GF-D8 (cell line): ENCODE measurements at places on chromosomes 13 and 19.

DNA sequence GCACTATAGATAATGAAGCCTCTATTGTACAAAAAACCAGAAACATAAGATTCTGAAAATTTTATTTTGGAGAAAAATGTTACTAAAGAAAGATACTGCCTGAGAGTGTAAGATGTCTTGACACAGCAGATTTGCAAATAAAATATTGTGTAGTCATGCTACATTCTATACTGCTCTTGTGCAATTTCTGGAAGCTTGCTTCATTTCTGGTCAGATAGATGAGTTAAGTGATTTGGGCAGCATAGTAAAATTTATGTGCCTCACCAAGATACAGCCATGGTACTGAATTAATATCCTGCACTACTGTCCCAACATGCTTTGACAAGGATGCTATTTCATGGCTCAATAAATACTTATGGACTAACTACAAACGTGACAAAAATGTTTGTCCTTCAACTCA is 55.1 kb upstream of the STARD13 start:
- peak; percentile 77 for DNase-seq

GRCh38 chr13:73596382-73596781 is 537.6 kb downstream of the KLF5 start:
- DNase-seq = no peak

DNA sequence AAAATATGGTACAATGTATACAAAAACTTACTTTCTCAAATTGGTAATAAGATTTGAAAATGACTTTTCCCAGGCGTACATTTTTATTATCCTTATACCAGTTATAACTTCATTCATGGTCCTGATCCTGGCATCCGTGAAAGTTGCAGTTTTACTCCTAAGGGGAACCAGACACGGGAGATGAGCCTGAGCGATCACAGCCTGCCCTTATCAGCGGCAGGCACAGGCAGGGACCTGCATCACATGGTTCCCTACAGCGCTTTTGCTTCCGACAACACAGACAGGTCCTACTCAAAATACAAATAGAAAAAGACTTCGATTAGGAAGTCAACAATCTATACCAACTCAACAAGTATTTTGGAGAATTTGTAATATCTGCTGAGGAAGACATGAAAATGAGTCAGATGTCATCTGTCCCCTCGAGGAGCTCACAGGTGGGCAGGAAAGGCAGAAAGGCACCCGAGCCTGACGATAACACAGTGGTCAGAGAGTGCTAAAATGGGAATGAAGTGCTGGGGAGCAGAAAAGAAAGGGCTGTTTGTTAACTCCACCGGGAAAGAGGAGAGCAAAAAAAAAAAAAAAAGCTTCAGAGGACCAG is 93.4 kb downstream of the ABCC4 start:
- no peak for DNase-seq

DNA sequence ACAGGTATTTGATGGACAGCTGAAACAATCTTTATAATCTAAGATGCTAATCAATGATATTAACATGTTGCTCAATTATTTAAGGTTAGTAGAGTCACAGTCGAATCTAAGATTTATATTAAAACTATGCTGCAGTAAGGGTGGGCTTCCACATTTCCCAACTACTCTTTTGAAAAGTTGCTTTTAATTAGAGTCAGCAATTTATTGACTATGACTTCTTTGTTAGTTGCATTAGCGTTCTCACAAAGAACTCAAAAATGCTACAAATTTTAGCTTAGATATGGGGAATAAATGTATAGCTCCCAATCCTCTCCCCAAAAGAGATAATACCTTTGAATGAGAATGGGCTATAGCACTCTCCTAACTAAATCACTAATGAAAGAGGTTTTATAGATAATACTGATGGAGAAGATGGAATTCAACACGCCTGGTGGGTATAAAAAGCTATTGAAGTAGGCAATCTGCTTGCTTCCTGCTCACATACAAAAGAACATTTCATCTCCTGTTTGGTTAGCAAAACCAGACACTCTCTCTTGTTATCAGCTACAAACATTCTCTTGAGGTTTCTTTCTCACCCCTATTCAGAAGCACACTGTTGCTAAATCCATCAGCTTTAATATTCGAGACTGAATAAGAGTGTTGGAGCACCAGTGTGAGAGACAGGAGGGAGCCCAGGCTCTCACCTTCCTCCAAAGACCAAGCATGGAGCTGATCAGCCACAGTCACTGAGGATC is 2.4 kb upstream of the FLT1 start:
- no peak for DNase-seq

GRCh38 chr13:80239571-80240255 is 101.2 kb downstream of the SPRY2 start:
- DNase-seq = no peak

DNA sequence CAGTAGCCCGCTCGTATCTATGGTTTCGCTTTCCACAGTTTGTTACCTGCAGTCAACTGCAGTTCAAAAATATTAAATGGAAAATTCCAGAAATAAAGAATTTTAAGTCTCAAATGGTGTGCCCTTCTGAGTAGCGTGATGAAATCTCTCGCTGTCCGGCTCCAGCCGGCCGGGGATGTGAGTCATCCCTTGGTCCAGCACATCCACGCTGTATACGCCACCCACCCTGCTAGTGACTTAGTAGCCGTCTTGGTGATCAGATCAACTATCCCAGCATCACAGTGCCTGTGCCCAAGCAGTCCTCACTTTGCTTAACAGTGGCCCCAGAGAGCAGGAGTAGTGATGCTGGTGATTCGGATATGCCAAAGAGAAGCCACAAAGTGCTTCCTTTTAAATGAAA is 40.0 kb downstream of the ZNF331 start:
- DNase-seq = no peak

- DNase-seq = no peak
Measured at GRCh38 chr13:65063753-65064152, 2166.4 kb downstream of the PCDH9 start.

DNA sequence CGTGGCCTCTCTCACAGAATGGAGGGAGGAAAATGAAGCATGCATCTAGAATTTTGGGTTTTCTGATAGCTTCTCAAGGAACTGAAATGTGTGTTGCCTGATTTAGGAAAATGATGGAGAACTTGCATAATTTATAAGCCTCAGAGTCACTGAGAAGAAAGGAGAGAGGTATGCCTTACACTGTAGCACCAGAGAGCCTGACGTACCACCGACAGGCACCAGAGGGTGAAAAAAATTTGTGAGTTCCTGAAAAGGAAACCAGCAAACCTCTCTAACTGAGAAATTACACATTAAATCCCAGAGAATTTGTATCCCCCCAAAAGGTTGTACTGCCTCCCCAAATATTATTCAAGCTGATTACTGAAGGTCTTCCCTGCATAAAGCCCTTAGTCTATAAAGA is 915.3 kb upstream of the SLITRK6 start:
- no peak for DNase-seq

- no peak for DNase-seq
Measured at GRCh38 chr19:14758816-14759215, 19.5 kb downstream of the ADGRE2 start.

GRCh38 chr19:46616631-46617322 is 8.1 kb downstream of the PTGIR start:
- peak; percentile 40 for DNase-seq

GRCh38 chr19:17965370-17966128 is 1.4 kb upstream of the KCNN1 start:
- DNase-seq = no peak

DNA sequence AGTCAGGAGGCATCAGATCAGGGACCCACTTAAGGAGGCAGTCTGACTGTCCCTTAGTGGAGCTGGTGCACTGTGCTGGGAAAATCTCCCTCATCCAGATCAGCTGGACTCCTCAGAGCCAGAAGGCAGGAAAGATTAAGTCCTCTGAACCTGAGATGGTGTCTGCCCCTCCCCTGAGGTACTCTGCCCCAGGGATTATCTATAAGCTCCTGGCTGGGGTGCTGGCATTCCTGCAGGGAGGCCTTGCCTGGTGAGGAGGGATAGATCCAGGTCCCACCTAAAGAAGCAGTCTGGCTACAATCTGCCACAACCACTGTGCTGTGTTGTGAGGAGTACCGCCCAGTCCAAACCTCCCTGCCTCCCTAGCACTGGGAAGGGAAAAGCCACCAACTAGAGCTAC is 81.2 kb downstream of the NHLRC3 start:
- DNase-seq = no peak

DNA sequence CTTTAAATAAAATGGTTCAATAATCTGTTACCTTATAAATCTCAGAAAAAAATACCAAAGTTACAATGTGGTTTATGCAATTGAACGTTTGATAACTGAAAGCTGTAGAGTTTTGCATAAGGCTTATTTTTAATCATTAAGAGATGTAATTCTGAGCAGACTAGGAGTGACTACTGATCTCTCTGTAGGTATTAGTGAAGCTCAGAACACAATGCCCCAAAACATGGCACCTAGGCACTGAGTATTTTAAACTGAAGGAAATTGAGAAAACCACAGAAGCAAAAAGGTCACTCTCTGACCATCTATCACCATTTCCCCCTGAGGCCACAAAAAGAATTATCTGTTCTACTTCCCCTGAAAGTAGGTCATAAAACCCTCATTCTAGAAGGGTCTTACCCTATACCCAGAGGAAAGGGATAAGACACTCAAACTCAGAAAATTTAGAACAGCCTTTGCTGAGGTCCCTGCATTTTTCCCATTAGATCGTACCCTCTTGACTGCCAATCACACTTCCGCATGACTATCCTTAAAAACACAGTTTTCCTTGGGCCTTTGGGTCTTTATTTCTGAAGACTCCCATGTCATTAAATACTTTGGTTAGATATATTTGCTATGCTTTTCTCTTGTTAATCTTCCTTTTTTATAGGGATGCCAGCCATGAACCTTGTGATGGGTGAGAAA is 158.1 kb downstream of the PCDH9 start:
- no peak for DNase-seq

- DNase-seq = no peak
Measured at GRCh38 chr19:18100710-18101109, 3.1 kb downstream of the MAST3 start.

DNA sequence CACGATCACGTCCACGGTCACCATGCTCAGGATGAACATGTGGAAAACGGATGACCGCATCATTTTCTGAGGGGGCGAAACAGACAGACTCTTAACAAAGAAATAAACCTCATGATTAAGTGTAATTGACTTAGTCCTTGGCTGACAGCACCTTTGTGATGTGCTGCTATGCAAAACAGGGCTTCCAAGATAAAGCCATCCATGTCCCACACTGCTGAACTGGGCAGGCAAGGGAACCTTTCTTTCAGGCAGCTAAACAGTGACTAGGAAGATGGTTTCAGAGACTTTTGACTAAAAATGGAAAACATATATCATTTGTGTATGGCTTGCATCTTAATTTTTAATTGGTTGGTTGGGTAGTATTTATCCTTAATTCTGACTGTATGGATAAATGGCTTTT is 157.8 kb downstream of the NALCN start:
- no peak for DNase-seq

- DNase-seq = no peak
Measured at GRCh38 chr19:55028757-55029156, 9.3 kb downstream of the GP6 start.

- DNase-seq = no peak
Measured at GRCh38 chr13:32175307-32175706, 139.9 kb downstream of the ZAR1L start.

DNA sequence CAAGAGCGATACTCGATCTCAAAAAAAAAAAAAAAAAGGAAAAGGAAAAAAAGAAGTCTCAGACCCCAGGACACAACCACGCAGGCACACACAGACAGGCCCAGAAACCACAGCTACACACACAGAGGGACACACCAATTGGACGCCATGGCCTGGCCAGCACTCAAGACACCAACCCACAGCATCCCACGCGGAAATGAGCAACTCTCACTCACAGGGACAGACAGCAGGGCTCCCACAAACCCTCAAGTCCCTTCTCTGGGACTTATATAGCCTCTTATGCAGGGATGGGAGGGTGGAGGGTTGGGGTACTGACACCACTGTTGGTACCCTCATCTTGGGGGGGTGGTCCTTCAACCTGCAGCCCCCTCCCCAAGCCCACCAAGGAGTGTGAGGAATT is 5.9 kb downstream of the NOTCH3 start:
- DNase-seq = no peak

DNA sequence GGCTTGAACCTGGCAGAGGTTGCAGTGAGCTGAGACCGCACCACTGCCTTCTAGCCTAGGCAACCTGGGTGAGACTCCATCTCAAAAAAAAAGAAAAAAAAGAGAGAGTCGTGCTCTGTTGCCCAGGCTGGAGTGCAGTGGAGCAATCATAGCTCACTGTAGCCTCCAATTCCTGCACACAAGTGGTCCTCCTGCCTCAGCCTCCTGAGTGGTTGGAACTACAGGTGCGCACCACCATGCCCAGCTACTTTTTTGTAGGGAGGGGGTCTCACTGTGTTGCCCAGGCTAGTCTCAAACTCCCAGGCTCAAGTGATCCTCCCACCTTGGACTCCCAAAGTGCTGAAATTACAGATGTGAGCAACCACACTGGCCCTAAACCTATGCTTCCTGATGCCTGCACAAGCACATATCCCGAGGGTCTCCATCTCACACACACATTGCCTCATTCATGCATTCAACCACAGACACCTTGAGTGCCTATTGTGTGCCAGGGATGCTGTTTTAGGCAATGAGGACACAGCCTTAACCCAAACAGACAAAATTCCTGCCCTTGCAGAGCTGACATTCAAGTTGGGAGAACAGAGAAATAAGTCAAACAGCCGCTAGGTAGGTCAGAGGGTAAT is 2.2 kb downstream of the ANGPTL6 start:
- DNase-seq = no peak

DNA sequence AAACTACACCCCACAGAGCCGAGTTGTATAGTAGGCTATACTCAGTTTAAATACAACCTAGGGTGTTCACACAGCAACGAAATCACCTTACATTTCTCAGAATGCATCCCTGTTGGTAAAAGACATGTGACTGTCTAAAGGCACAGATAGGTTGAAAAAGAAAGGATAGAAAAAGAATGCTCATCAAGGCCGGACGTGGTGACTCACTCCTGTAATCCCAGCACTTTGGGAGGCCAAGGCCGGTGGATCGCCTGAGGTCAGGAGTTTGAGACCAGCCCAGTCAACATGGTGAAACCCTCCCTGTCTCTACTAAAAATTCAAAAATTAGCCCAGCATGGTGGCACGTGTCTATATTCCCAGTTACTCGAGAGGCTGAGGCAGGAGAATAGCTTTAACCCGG is 3.8 kb upstream of the IL17D start:
- no peak for DNase-seq

- no peak for DNase-seq
Measured at GRCh38 chr19:46571495-46571894, 29.6 kb upstream of the CALM3 start.

DNA sequence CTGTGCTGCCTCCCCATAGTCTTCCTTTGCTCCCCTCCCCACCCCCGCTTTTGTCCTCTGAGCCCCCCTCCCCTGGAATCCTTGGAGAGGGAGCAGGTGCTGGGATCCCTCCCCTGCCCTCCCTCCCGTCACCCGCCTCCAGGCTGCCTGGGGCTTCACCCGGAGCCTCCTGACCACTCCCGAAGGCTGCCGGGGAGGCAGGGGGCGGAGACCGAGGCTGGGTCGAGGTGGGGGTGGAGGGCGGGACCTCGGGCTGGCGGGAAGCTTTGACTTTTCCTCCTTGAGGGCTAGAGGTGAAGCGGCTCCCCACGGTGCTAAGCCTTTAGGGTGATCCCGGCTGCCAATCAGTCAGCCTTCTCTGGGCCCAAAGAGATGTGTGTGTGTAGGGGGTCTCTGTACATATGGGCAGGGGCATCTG is 1.5 kb downstream of the KMT5C start:
- no peak for DNase-seq

GRCh38 chr19:51460164-51460992 is 2.1 kb upstream of the SIGLEC8 start:
- DNase-seq = peak; percentile 31

GRCh38 chr19:30856376-30856775 is 484.2 kb downstream of the ZNF536 start:
- DNase-seq = no peak

- DNase-seq = no peak
Measured at GRCh38 chr13:109795011-109795410, 8.6 kb upstream of the IRS2 start.
